ENCODE measurements at places on chromosomes 13 and 19.

GRCh38 chr19:16394681-16395375 lies 70.2 kb downstream of the KLF2 start:
- no peak for DNase-seq

- no peak for DNase-seq
These were observed 88.2 kb upstream of the GPR183 start for GRCh38 chr13:99395436-99395835.

DNA sequence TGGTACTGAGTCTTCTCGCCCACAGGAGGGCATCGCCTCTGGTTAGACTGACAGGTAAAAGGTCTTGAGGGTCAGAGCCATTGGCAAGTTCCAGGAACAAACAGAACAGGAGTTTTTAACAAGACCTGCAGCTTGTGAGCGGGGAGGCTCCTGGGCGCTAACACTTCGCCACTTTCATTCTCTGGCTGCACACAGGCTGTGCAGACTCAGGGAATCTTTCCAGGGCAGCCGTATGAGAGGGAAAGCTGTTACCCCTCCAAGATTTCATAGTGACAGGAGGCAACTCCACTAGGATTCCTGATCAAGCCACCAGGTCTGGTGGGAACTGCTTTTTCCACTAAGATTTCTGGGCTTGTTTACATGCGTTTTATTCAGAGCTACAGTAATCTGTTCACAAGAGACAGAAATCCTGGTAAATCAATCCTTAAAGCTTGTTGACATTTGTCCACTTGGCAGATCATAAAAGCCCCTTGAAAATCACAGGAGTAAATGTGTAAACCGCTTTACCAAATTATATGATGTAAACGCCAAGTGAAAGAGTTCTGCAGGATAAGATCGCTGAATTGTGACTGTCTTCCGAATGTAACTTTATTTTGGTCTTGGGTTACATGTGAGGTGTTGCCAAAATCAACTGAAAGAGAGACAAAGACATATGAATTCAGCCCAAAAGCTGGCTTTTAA lies 190.6 kb downstream of the MZT1 start:
- no peak for DNase-seq

DNA sequence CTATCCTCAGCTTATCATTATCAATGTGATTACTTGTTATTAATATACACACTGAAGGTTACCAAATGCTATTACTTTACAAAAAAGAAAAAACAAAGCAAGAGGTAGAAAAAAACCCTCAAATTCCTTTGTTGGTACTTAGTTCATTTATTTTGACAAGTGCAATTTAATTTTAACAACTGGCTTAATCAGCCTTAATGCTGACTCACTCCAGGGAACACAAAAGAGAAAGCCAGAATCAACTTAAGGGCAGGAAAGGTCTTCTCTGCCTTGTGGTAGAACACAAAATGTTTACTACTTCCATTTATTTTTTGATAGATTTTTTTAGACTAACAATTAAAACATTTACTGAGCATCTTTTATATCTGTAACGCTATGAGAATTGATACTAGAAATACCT lies 417.1 kb downstream of the PCDH17 start:
- no peak for DNase-seq

All from hematopoietic multipotent progenitor cell (in vitro differentiated cells).